Lower lobe of right lung (tissue), 2 donors: ENCODE measurements at places on chromosomes 16 and 17.

DNA sequence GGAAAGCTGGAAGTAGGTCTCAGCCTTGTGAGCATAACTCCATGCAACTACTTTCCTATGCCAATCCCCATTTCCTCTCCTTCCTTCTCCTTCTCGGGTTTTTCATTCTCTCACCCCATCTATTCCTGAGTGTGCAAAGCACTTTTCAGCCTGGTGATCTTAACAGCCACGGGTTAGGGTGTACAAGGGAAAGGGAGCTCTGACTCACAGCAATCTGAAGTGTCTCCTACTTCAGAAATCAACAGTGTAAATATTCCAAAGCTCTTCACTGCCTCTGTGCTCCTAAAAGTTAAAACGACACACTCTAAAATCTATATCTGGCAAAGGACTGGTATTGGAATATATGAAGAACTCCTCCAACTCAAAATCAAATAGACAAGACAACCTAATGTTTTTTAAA, 268.0 kb upstream of the IRX3 start:
- no peak for DNase-seq

DNA sequence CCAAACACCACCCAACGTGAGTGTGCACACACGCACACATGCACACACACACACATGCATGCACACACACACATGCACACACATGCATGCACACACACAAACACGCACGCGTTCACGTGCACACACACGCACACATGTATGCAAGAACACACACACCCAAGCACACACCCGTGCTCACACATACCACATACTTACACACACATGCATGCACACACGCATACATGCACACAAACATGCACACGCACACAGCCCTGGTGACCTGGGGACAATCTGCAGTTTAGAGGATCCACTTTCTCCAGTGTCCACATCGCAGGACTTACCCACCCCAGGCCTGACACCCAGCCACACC, 6.2 kb downstream of the USH1G start:
- DNase-seq = no peak

DNA sequence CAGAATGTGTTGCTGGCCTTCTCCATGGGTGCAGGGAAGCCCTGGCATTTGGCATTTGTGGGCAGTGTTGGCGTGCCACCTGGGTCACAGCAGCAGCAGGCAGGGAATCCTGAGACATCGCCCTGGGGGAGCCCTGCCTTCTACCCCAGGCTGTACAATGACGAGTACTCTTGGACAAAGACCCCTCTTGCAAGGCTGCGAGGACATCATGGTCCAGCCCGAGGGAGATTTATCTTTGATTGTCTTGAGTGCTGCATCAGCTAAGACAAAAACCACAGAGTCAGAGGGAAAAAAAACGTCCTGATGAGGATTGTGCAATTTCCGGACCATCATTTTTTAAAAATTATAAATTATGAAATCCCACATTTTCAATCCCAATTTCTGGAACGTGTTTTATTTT, 3.7 kb downstream of the CRISPLD2 start:
- DNase-seq = no peak

DNA sequence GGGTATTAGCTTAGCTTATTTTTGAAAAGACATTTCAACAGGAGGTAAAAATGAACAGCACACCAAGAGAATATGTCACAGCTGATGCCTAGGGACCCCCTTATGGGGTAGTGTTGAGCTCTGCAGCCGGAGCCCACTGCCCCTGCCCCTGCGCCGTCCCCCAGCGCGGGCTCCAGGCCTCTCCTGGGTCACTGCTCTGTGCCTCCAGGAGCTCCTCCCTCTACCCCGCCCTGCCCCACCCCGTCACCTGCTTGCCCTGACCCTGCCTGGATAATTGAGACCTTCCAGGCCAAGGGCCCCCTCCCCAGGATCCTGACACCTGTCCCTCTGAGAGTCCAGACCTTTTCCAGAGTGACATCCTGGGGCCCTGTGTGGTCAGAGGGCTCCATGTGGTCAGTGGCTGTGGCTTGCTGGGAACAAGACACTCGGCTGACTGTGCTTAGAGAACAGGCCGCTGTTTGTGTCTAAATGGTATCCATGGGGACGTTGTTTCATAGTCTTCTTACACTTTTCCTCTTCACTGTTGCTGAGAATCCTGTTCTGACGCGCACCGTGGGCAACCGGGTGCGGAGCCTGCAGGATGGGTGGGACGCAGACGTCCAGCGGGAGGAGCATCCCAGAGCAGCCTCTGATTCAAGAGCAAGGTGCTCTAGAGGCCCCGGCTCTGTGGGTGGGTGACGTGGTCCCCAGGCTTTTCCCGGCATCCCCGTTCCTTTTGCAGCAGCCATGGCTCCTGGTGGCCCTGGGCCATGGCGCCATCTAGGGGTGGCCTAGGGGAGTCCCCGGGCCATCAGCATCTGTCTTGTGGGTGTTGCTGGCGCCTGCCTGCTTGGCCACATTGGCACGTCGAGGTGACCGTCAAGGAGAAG, 20.0 kb upstream of the WFIKKN1 start:
- DNase-seq = peak; percentile 83

GRCh38 chr16:728890-729744, 2.2 kb downstream of the HAGHL start:
- no peak for DNase-seq

GRCh38 chr17:78000341-78000740, 41.8 kb downstream of the TNRC6C start:
- DNase-seq = no peak

DNA sequence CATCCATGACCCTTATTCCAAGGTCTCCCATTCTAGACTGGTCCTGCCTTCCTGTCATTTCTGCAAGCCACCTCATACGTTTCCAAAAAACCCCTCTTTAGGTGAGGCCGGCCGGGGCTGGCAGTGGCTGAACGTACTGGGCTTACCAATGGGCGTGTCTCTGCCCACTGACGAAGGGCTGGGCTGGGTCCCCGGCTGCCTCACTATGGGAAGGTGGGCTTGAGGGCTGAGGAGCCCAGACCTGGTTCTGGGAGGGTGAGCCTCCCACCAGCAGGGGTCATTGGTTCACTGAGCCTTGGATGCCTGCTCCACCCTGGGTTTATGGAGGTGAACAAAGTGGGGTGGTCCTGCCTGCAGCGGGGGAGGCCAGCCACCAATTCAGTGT, 19.9 kb downstream of the KDM8 start:
- peak; percentile 42 for DNase-seq

GRCh38 chr17:3017936-3018335, 45.5 kb downstream of the OR1D5 start:
- DNase-seq = peak; percentile 35

GRCh38 chr17:82339634-82340580, 6.3 kb upstream of the SECTM1 start:
- DNase-seq = peak; percentile 67

DNA sequence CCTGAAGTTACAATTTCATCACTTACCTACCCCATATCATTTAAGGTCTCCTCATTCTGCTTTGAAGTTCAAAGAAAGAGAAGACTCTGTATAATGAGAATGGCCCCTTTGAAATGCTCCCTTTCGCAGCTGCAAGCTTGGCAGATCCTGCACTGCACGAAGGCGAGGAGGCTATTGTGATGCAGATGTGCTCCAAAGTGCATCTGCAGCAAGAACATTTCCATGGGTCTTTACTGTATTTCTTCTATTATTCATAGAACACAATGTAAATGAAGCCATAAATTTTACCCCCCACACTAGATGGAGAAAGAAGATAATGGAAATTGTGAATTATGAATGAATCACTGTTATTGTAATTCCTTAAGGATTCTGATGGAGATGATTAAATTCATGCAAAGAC, 178.7 kb downstream of the CHD9NB start:
- no peak for DNase-seq

DNA sequence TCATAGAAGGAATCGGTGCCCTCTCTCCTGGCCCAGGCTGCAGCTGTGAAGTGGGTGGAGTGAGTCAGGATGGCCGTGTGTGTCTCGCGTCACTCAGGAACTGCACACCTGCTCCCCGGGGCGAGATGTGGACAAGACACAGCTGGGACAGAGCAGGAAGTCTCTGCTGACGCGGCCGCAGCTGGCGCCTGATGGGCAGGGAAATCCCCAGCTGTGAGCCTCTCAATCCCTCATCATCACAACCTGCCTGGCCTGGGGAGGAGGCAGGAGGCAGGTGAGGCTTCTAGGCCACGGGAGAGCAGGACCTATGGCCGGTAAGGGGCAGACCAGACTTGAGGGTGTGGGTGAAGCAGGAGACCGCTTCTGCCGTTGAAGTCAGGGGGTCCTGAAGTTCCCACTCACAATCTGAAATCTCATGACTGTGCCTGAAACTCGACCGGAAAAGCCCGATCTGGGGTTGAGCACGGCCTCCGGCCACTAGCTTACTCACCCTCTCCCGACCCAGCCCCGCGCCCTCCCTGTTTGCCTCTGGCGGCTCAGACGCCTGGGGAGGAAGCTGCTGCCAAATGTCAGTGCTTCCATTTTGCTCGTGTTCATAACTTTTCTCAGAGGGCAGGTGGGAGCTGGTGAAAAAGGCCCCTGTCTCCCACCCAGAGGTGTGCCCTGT, 1.1 kb upstream of the TRPV3 start:
- no peak for DNase-seq

DNA sequence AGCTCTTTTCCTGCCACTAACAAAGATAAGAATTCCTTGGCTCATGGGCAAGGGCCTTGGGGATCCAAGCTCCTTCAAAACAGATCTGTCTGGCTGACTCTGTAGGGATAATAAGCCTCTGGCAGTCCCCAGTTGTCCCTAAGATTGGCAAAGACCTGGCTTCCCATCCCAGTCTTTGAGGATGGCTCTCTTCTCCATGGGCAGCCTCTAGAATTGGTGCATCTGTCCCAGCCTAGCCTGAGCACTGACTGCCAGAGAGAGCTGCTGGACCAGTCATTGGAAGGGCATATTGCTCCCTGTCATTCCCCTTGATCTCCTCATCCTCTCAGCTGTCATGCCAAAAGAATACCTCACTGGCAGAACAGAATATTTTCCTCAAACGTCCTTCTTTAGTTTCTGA, 13.2 kb upstream of the CUEDC1 start:
- no peak for DNase-seq

DNA sequence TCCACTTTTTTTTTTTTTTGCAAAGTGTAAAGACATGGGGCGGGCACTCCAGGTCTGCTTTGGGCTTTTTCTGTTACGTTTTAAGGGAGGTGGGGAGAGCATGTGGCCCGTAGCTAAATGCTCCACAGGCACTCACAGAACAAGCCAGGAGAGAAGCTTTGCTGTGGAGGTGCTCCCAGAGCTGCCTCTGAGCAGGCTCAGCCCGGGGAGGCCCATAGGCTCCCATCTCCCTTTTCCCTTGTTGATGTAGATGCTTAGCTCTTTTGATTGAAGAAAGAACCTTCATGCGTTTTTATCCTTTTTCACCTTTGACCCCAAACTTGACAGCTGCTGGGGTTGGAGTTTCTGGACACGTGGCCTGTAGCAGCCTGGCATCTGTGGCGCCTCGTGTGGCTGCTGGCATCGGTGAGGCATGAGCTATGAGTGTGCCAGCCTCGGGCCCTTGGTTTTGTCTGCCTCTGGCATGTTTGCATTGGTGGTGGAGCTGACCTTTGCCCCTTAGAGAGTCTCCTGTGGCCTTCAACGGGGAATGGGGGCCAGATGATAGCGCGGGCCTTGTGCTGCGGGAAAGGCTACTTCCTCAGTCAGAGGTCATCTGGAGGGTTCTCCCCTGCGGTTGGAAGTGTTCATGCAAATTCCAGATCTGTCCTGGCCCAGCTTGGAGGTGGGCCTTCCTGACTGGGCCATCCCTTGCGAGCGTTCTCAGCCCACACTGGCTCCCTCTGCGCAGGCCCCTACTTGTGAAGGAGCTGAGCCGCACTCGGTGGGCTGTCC, 20.0 kb upstream of the IL17C start:
- no peak for DNase-seq

DNA sequence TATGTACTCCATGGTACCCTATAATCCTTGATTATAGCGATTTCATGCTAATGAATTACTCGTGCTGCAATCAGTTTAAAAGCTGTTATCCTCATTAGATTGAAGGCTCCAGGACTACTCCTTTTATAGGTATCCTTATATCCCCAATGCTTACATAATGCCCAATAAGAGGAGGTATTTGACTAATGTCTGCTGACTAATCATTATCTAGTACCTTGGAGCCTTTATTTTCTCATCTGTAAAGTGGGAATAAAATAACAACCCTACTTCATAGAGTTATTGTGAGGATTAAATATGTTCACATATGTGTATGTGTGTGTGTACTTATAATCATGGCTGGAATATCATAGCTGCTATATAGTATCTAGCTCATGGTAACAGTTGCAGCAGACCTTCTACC, 1031.5 kb downstream of the CDH11 start:
- no peak for DNase-seq

DNA sequence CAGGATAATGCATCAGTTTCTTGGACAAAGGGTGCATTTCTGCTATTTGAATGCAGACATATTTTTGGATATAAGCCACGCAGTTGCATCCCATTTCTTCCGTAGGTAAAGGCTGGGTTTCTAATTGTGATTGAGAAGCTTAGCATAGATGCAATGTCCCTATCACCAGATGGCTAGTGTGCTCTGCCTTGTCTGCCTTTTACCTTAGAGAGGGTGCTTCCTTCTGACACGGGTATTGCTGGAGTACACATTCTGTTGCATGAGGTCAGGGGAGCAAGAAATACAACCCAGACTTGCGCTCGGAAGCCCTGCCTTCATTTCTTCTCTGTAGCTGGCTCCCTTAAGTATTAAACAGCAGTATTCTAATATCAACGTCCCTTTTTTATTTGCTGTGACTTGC, 337.4 kb downstream of the WWOX start:
- DNase-seq = no peak
